Left ventricle myocardium inferior (tissue), 1 donor: ENCODE measurements at places on chromosomes 1 and 21. TPM values are rescaled to one million over a fixed set of nuclear protein-coding genes. Genes with fewer than 3 reads are reported as not detected.

The SPRR4 gene
- not detected for total RNA-seq

GRCh38 chr1:180235077-180235501, 5.0 kb downstream of the LHX4 start:
- DNase-seq, result no peak

DNA sequence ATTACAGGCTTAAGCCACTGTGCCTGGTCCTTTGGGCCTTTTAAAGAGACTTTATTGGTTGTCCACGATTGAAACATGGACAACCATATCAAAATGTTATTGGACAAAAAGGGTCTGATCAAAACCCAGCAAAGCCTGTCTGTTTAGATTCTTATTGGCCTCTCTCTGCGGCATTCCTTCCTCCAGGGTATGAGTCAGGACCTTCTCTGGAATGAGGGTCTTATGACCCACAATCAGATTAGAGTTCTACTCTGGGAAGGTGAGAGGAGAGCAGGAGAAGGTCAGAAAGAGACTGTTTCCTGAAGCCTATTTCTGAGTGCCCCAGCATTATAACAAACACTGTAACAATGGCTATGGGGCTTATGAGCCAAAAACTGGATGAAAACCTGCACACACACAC, 7.9 kb downstream of the LURAP1 start:
- no peak for DNase-seq

The IL12RB2 gene
- total RNA-seq, result 0.33 TPM

GRCh38 chr21:16608209-16608830, 878.5 kb downstream of the USP25 start:
- no peak for DNase-seq

GRCh38 chr21:43361127-43361492, 65.8 kb downstream of the SIK1 start:
- DNase-seq, result peak; percentile 58

GRCh38 chr1:67889953-67890567, 56.8 kb upstream of the GNG12 start:
- no peak for DNase-seq

DNA sequence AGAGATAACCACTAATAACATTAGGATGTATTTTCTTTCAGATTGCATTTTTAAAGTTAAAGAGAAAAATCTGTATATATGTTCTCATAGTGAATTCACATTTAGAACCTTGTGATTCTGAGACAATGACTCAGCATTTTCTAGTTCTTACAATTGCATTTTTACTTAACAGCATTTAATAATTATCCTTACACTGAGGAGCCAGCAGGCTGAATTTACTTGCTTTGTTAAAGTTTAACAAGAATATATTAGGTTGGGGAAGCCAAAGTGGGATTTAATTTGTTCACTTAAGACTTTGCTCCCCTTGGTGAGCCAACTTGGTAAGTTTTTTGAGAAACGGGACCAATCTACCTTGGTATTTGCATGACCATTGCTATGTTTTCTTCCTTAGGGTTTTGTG, 4.5 kb downstream of the PATJ start:
- no peak for DNase-seq

DNA sequence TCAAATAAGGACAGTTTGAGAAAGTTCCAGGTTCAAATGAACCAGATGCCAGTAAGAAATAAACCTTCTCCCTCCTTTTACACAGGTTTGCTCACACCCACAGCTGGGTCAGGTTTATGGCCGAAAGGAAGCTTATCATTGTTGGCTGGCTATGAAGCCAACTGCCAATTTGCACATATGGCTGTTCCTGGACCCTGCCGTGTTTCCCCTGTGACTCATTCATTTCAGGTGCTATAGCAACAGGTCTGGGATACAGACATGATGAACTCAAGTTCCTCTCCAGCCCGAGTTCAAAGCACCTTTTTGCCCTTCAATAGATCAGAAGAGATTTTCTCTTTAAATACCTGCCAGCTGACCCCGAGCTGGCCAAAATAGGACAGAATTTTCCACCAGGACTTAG, 134.4 kb upstream of the SMYD2 start:
- DNase-seq, result no peak

The PGLYRP4 gene
- not detected for total RNA-seq

DNA sequence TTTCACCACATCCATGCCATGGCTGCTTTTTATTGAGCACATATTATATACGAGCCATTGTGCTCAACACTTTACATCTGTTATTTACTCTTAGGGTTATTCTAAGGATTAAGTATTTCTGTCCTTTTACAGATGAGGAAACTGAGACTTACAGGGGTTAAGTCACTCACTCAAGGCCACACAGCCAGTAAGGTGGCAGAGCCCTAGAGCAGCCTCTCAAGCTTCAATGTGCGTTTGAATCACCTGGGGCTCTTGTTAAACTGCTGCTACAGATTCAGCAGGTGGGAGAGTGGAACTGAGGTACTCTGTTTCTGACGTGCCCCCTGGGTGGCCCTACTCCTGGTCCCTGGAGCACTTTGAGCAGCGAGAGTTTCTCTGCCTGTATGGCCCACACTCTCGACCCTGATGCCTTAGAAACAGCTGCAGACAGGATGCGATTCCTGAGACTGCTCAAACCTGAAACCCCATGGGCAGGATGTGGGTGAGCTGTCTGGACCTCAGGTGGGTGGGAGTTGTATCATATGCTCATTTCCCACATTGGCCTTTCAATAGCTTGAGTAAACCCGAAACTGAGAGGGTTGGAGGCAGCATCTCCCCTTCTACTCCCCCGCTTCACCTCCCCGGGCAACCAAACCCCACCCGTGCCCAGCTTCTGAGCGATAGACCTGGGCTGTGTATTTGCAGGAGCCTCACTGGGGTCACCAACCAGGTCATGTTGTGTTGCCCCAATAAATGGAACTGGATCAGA, 59.3 kb downstream of the MAN1C1 start:
- no peak for DNase-seq

DNA sequence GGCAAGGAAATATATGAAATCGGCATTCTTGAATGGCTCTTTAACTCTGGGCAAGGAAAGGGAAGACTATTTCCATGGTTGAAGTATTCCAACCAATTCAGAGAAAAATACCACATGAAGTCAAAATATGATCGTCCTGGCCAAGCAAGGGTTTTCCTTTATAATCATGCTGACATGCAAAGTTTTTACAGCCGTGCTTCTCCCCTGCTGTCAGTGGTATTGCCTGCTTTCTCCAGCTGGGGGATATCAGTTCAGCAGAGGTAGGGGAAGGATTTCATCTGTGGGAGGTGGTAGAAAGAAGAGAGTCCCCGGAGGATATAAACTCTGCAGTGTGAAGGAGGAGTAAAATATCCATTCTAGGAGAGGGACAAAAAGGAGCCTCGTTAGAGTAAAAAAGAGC, 322.8 kb downstream of the PAPPA2 start:
- no peak for DNase-seq

DNA sequence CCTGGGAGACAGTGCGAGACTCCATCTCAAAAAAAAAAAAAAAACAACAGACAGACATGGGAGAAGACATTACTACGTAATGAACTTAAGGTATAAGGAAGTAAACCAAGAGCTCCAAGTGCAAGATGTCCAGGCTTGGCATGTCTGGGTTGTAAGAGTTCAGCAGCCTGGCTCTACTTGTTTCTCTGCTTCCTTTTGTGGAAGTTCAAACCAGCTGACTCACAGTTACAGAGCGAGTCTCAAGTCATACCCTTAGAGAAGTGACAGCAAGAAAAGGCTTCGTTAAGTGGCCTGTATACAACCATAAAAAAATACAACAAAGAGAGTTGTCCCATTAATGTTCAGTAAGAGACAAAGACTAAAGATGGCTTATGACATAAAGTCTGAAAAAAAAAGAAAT, 1.3 kb downstream of the RIT1 start:
- no peak for DNase-seq

The CLCA4 gene
- total RNA-seq, result 0.27 TPM
